Heart left ventricle (tissue), 16 donors: ENCODE measurements at places on chromosomes 16 and 17. TPM values are rescaled to one million over a fixed set of nuclear protein-coding genes. Genes with fewer than 3 reads are reported as not detected.

GRCh38 chr17:43966276-43966675, 12.5 kb upstream of the PYY start:
- DNase-seq: no peak

GRCh38 chr17:6139447-6139832, 69.3 kb downstream of the WSCD1 start:
- no peak for DNase-seq

DNA sequence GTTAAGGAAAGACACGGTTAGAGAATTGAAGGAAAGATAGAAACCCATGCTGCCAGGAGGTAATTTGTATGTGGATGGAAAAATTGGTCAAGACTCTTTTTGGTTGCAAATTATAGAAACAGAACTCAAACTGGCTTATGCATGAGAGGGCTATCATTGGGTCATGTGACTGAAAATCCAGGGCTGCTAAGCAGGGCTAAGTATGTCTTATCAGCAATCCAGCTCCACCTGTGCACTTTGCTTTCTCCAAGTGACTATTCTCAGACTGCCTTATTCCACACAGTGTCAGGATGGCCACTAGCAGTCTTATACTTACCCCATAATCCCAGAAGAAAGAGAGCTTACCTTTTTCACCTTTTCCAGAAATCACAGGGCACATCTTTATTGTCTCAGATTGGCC, 113.5 kb downstream of the CBLN1 start:
- no peak for DNase-seq

DNA sequence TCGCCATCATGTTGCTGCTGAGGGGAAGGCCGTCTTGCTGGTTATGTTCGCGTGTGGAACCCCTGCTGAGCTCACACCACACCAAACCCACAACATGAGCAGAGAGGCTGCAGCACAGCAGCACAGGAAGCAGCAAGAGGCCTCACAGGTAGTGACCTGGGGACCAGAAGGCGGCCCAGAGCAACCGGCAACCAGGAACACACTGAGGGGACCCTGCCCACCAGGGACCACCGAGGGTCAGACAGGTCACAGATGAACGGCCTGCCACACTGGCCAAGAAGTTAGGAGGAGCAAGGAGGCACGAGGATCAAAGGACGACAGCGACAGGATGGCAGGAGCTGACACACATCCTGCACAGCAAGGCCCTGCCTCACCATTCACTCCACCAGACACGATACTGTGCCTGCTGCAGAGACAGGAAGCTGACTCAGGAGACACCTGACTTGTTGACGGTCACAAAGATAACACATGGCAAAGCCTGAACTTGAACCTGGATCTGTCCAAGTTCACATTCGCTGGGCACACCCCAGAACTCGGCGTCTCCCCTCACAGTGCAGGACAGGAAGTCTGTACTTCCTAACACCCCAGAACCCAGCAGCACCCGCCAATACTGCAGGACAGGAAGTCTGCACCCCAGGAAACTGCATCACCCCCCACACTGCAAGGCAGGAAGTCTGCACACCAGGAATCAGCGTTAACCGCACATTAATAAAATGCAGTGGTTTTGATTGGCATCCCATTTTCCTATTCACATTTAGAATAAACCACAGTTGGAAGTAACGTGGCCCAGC, 98.5 kb downstream of the ZNF778 start:
- peak; percentile 67 for DNase-seq

DNA sequence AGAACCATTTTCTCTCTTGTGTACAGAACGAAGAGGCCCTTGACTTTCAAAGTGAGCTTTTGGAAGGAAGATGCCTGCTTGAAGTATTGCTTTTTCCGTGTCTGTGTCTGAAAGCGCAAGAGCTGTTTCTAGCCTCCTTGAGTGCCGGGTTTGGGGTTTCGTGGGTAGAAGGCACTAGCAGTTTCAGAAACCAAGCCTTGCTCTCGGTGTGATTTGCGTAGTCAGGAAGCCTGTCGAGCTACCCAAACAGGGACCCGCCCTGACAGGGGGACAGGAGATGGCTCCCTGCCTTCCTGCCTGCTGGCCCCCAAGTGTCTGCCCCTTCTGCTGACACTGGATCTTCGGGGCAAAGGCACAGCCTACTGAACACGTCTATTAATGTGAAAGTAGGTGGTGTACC, 322.0 kb downstream of the MAF start:
- DNase-seq: no peak

DNA sequence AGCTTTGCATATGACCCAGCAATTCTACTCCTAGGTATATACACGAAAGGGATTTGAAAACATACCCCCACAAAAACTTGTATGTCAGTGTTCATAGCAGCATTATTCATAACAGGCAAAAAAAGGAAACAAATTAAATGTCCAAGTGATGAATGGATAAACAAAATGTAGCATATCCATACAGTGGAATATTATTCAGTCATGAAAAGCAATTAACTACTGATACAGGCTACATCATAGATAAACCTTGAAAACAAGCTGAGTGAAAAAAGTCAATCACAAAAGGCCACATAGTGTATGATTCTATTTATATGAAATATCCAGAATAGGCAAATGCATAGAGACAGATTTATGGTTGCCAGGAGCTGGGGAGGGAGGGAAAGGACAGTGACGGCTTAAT, 676 bp downstream of the EME1 start:
- no peak for DNase-seq

- DNase-seq: no peak
Observed at GRCh38 chr17:58121925-58122324, 26.3 kb upstream of the OR4D1 start.

GRCh38 chr17:14407541-14407940, 106.7 kb downstream of the HS3ST3B1 start:
- no peak for DNase-seq

DNA sequence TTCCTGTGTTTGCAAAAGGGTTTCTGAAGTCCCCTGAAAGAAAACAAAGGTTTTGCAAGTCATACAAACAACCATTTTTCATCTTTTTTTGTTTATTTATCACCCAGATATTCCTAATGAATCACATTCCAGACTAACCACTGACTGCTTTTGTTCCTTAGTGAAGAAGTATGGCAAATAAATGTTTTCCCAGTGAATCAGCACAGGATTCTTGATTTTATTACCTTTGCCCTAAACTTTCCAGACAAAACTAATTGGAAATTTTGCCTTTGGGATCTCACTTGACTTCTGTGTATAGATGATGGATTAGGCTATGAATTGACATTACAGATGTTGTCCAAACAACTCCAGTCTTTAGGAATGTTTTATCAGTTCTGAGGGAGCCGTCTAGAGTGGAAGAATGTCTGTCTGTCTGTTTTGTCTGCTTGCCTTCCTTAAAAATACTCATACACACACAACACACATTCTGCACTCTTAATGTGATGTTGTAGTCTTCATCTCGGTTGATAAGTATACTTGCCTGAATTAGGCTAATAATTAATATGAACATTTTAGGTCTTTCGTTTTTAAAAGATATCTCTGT, 48.9 kb downstream of the VMP1 start:
- no peak for DNase-seq

- no peak for DNase-seq
Observed at GRCh38 chr17:30219833-30220232, 15.7 kb downstream of the SLC6A4 start.

DNA sequence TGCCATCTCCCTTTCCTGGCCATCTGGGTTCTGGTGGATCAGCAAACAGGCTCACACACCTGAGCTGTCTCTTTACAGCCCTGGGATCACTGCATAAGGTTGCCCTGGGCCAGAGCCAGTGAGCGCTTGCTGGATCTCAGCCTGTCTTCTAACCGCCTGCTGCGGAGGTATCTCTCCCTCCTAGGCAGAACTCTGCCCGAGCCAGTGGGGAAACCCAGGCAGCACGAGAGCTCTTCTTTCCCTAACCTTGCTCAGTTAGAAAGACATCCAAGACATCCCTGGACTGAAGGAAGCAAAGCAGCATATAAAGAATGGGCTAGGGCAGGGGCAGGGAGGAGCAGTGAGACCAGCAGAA, 6.4 kb downstream of the HAS3 start:
- no peak for DNase-seq

DNA sequence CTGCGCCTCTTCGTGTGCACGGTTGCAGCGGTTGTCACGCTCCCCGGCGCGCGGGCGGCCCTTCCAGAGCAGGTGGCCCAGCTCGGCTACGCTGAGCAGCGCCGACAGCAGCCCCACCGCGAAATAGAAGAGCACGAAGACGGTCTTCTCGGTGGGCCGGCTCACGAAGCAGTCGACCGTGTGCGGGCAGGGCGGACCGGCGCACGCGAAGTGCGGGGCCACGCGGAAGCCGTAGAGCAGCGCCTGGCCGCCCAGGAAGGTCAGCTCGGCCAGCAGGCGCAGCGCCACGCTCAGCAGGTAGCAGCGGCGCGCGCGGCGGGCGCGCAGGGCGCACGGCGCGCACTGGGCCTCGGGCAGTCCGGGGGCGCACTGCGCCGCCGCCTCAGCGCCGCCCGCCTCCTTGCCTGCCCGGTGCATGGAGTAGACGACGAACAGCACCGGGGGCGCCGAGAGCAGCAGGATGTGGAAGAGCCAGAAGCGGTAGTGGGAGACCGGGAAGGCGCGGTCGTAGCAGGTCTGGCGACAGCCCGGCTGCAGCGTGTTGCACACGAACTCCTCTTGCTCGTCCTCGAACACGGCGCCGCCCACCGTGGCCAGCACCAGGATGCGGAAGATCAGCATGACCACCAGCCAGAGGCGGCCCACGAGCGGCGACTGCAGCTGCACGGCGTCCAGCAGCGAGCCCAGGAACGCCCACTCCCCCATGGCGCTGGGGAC, 1.3 kb downstream of the GJD3 start:
- DNase-seq: peak; percentile 61

DNA sequence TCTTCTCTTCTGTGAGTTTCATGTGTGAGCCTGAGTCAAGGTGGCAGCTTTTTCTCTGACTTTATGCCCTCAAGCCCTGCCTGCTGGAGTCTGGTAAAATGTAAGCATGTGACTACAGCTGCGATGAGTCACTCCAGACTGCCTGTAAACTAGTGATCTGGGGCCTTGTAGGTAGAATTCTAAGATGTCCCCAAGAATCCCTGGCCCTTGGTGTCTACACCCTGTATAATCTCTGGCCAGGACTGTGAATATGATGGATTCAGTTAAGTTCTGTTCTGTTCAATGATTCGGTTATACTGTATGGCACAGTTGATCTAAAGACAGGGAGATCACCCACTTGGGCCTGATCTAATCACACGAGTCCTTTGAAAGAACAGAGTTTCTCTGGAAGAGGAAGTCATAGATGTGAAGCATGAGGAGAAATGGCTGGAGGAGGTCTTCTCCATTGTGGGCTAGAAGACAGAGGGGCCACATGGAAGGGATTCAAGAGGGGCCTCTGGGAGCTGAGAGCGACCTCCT, 29.8 kb downstream of the PRSS54 start:
- DNase-seq: no peak

GRCh38 chr17:35768797-35769196, 8.1 kb downstream of the C17orf50 start:
- DNase-seq: no peak

DNA sequence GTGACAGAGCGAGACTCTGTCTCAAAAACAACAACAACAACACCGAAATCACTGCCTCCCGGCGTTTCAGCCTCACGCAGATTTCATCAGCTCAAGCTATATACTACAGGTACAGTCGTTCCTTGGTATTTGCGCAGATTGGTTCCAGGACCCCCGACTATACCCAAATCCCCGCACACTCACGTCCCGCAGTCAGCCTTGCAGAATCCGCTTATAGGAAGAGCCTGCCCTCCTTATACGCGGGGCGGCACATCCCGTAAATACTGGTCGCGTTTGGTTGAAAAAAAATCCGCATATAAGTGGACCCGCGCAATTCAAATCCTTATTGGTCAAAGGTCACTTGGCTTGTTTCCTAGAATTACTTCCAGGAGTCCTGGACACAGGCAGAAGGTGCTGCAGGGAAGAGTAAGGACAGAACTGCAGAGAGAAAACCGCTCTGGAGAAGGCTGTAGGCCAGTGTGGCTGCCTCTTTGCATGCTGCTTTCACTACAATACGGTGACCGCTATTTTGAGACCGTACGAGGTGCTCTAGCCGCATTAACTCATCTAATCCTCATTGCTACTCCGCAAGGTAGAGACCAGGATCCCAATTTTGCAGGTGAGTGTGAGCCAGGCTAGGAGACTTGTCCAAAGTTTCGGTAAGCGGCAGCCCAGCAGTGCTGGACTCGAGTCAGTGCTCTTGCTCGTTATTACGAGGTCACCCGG, 718 bp downstream of the NDUFAB1 start:
- DNase-seq: no peak

- DNase-seq: peak; percentile 77
Observed at GRCh38 chr17:27494192-27495091, 38.2 kb downstream of the KSR1 start.

Gene KRTAP1-1
- not detected for total RNA-seq

Gene MARVELD3
- not detected for total RNA-seq

Gene PHB1
- total RNA-seq: 176 TPM

Gene KRT32
- not detected for total RNA-seq

Gene HOXB13
- total RNA-seq: not detected

Gene KLHL10
- not detected for total RNA-seq

Gene EMC8
- 22.9 TPM for total RNA-seq

Gene HES7
- 0.76 TPM for total RNA-seq

Gene CHD9NB
- 2.3 TPM for total RNA-seq

Gene WDR90
- total RNA-seq: 3.7 TPM

Gene ATP2A1
- total RNA-seq: 0.39 TPM
